Stimulated activated CD8-positive, alpha-beta memory T cell treated with anti-CD3 and anti-CD28 coated beads, Interleukin-15, amount 100 ng/mL, for 4 hours (primary cell): ENCODE measurements at places on chromosomes 13 and 19.

- no peak for DNase-seq
These were observed 59.9 kb downstream of the TBC1D4 start for GRCh38 chr13:75422028-75422427.

DNA sequence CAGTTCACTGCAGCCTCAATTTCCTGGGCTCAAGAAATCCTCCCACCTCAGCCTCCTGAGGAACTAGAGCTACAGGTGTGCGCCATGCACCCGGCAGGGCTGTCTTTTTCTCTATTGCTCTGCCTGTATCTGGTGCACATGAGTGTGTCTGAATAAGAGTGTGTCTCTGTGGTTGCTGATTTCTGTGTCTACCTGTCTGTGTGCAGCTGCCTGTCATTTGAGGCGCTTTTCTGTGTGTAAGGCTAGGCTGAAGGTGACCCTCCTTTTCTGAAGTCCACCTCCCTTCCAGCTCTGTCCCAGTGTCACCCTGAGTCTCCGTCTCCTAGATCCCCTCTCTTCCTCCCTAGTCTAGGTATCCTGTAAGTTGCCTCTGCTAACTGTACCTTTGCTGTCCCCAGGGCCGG lies 1.5 kb upstream of the PRR12 start:
- no peak for DNase-seq

GRCh38 chr19:14106840-14107239 lies 10.7 kb downstream of the PRKACA start:
- no peak for DNase-seq

GRCh38 chr19:48867123-48867745 lies 1.2 kb downstream of the PLEKHA4 start:
- no peak for DNase-seq

- DNase-seq = no peak
These were observed 770.1 kb upstream of the PCDH20 start for GRCh38 chr13:62185631-62186255.

DNA sequence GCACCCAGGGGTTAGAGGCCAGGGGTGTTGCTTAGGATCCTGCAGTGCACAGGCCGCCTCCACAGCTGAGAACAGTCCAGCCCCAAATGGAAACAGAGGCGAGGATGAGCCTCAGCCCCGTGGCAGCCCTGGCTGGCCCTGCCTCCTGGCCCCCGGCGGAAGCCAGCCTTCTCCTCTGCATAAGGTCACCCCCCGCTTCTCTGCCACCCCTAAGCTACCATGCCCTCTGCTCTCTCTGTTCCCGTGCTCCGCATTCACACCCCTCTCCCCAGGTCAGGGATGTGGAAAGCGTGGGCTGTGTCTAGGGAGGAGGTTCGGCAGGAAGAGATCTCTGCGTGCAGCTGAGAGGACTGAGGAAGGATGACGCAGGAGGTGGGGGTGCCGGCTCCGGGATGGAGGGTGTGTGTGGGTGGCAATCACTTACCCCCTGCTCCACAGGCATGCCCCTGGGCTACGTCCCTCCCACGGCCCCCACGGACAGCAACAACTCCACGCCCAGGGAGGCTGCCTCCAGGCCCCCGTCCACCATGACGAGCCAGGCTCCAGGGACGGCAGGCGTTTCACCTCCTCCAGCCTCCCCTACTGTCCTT lies 6.0 kb downstream of the SSC5D start:
- no peak for DNase-seq
